ENCODE measurements at places on chromosomes 16 and 17.

GRCh38 chr17:57444682-57445450 is 188.5 kb downstream of the MSI2 start:
- DNase-seq = no peak

DNA sequence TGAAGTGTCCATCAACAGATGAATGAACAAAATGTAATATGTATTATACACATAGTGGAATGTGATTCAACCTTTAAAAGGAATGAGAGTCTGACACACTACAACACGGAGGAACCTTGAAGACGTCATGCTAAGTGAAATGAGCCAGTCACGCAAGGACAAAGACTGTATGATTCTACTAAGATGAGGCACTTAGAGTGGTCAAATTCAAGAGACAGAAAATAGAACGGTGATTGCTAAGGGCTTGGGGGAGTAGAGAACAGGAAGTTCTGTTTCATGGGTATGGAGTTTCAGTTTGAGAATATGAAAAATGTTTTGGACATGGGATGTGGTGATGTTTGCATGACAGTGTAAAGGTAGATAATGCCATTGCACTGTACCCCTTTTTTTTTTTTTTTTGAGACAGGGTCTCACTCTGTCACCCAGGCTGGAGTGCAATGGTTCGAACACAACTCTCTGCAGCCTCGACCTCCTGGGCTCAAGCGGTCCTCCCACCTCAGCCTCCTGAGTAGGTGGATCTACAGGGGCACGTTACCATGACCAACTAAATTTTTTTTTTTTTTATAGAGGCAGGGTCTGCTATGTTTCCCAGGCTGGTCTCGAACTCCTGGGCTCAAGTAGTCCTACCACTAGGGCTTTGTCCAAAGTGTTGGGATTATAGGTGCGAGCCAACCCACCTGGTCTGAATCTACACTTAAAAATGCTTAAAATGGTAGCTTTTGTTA is 2.9 kb upstream of the CCDC102A start:
- no peak for DNase-seq

DNA sequence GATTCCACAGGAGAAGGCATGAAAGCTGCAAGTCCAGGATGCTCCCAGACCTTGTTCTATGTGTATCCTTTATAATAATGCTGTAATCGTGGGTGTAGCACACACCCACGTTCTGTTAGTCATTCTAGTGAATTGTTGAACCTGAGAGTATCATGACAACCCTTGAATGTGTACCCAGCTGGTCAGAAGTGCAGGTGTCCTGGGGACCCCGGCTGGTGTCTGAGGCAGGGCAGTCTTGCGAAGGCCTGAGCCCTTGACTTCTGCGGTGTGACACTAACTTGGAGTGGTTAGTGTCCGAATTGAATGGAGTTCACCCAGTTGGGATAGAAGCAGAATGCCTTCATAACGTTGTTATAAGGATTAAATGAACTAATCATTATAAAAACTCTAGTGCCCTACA is 218.0 kb upstream of the TNRC6C start:
- no peak for DNase-seq

GRCh38 chr16:87470332-87470731 is 22.5 kb downstream of the ZCCHC14 start:
- no peak for DNase-seq

All from NCI-H2081 treated with DMSO at 0.1 percent for 48 hours (cell line).